Activated naive CD8-positive, alpha-beta T cell treated with anti-CD3 and anti-CD28 coated beads, Interleukin-2, amount 10 ng/mL, durations not matched to agents 7 days and 5 days (primary cell): ENCODE measurements at places on chromosomes 7 and 10. TPM values are rescaled to one million over a fixed set of nuclear protein-coding genes. Genes with fewer than 3 reads are reported as not detected.

The DPYSL4 gene
- 8.5 TPM for total RNA-seq

- no peak overlapping the region for H3K4me3 ChIP-seq
- H3K27ac ChIP-seq = no peak overlapping the region
- no peaks in the 10 kb centered on the region for H3K4me1 ChIP-seq
- H3K27me3 ChIP-seq = no peaks in the 10 kb centered on the region
These were observed 36.6 kb downstream of the ABCB5 start for GRCh38 chr7:20651960-20652544.

DNA sequence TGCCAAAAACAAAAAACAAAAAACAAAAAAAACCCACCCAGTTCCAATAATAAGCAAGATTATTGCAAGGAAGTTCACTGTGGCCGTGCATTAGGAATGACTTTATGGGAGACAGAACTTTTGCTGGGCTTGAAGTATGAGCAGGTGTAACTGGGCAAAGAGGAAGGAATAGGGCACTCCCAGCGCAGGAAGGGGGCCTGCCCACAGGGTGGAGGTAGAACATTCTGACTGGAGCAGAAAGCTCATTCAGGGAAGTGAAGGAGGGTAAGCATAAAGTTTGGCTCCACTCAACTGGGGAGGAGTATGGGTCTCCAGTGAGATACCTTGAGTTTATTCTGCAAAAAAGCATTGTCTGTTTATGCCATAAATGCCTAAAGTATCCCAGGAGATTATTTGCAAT, 42.1 kb upstream of the WIPF3 start:
- H3K27me3 ChIP-seq = peaks cover 25% of the 10 kb centered on the region
- DNase-seq = no peak
- no peak overlapping the region for H3K27ac ChIP-seq
- H3K4me1 ChIP-seq = no peaks in the 10 kb centered on the region
- no peak overlapping the region for H3K4me3 ChIP-seq
- H3K36me3 ChIP-seq = no peaks in the 10 kb centered on the region

GRCh38 chr7:128405471-128406313, 4.1 kb downstream of the IMPDH1 start:
- peaks cover 36% of the 10 kb centered on the region for H3K4me1 ChIP-seq
- peaks cover 4% of the 10 kb centered on the region for H3K36me3 ChIP-seq
- H3K4me3 ChIP-seq = peak overlapping the region; percentile 84
- no peak overlapping the region for H3K27ac ChIP-seq
- H3K27me3 ChIP-seq = peaks cover 5% of the 10 kb centered on the region
